Fibroblast of skin of abdomen (primary cell): ENCODE measurements at places on chromosomes 2 and 18.

GRCh38 chr2:215968499-215968898, 44.9 kb downstream of the MREG start:
- no peak for DNase-seq

DNA sequence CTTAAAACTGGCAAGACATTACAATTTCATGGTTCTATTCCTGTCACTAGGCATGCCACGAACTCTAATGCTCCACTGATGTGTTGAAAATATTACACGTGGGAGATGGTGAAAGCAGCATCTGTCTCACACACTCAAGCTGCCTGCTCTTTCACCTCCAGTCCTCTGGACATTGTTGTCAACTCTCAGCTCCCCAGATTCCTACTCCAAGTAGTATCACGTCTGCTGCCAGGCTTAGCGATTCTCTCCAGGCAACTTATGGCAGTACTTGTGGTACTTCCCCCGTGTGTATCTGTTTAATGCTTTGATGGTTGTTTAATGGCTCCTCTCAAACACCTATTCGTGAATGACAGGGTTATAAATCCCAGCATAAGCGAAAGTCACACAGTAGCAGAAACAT, 103.8 kb downstream of the TMEFF2 start:
- no peak for DNase-seq

GRCh38 chr2:143428700-143429099, 299.5 kb downstream of the ARHGAP15 start:
- peak; percentile 27 for DNase-seq

- DNase-seq: no peak
Measured at GRCh38 chr2:230935130-230935430, 10.0 kb upstream of the GPR55 start.

DNA sequence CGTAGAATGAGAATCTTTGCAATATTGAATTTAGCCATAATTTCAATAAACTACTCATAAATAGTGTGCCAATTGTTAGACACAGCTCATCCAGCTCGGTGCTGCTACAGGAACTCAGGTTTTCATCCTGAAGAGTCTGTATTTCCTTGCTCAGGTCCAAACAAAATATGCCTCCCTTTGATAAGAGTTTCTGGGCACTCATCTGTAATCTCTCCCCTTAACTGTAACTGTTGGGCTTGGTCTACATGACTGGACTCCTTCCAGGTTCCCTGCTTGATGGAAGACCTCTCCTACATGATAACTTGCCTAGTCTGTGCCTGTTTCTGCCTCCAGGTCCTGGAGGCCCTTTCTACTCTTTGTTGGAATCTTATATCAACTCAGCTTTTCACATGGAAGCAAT, 57.9 kb downstream of the GCA start:
- no peak for DNase-seq

GRCh38 chr18:63325086-63325686, 5.6 kb upstream of the BCL2 start:
- DNase-seq: no peak

GRCh38 chr2:36409935-36410334, 54.4 kb downstream of the CRIM1 start:
- DNase-seq: no peak

DNA sequence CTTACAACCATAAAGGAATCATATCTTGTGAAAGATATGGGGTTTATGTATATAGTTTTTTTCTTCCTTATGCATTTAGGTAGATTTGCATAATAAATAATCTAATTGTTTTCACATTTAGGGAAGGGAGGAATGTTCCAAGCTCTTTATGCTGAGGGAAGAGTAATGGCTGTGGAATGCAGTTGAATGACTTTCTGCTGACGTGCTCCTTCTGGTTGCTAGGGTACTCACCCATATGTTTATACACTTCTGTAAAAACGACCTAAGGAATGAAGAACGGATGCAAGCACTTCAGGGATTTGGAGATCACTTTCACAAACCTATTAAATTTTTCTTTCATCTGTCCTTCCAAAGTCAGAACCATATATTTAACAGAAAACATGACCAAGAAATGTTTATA, 29.2 kb upstream of the PPP4R1 start:
- peak; percentile 98 for DNase-seq

GRCh38 chr2:150769421-150769820, 282.0 kb upstream of the RND3 start:
- no peak for DNase-seq

GRCh38 chr2:42077343-42077742, 29.5 kb downstream of the PKDCC start:
- DNase-seq: no peak

DNA sequence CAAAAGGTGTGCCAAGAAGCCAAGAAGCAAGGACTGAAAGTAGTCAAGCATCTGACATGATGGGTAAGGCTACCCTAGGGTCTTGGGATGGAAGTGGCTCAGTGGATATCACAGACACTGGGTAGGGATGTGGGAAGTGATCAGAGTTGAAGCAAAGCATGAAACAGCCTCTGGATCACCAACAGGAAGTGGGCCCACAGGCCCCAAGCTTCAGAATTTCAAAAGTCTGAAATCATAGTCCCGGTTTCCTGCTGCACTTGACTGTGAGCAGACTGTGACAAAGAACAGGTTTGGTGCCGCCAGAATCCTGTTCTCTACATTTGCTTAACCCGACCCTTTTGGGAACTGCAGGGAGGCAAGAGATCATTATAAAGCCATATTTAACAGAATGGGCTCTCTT, 57.4 kb downstream of the SP100 start:
- no peak for DNase-seq

GRCh38 chr2:44974064-44974715, 32.7 kb downstream of the SIX3 start:
- DNase-seq: peak; percentile 28

GRCh38 chr2:6913415-6914157, 3.6 kb upstream of the RNF144A start:
- DNase-seq: no peak

- no peak for DNase-seq
Measured at GRCh38 chr2:118014492-118014824, 588 bp upstream of the CCDC93 start.

GRCh38 chr2:168775837-168776236, 26.6 kb upstream of the NOSTRIN start:
- no peak for DNase-seq

GRCh38 chr18:69708844-69709243, 238.8 kb downstream of the CD226 start:
- DNase-seq: no peak

DNA sequence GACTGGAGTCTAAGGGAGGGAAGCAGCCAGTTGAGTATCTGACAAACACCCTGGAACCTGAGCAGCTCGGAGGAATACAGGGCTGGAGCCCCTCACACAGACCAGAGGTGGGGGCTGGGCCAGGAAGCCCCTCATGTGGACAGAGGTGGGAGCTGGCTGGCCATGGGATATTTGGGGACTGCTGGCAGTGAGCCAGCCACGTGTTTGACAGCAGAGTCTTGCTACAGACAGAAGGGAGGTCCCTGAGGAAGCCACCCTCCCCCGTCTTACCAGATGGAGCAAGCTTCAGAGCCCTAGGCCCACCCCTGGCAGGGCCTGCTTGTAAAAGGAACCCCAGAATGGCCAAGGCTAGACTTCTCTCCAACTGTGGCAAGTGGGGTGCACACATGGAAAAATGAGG, 3.6 kb upstream of the MTERF4 start:
- DNase-seq: no peak

GRCh38 chr2:230181195-230181594, 38.6 kb downstream of the SP110 start:
- no peak for DNase-seq

DNA sequence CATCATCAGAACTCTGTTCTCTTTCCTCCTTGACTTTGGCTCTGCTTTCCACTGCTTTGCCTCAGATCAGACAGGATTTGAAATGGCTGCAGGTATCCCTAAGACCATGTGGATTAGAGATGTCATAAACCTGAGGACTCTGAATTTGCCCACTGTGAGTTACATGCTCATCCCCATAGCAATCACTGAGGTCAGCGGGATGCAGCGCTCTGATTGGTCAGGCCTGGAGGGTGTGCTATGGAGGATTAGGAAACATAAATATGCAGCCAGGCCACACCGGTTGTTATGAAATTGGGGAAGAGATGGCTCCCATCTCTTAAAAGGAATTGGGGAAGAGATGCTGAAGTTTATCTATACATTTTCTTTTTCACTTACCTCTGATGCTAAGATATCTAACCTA, 73.7 kb upstream of the DNAJC10 start:
- peak; percentile 23 for DNase-seq

GRCh38 chr2:207531032-207531952, 1.5 kb downstream of the CREB1 start:
- DNase-seq: no peak

- no peak for DNase-seq
Measured at GRCh38 chr18:47981830-47982229, 51.4 kb upstream of the SMAD2 start.

DNA sequence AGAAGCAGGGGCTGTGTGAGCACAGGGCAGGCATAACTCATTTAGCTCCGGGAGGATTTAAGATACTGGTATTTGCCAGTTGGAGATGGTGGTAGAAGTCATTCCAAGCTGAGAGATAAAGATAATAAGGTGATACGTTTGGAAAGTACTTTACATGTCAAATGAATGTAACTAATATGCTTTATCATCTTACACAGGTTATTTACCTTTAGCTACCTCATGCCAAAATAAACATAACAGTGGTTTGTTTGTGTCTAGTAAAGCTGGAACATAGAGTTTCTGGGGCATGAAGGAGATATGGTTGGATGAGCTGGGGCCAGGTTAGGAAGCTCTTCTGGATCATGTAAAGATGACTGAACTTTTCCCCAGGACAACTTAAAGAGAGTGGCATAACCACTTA, 126.9 kb upstream of the PIK3C3 start:
- DNase-seq: no peak
